ENCODE measurements at places on chromosomes 7 and 10. TPM values are rescaled to one million over a fixed set of nuclear protein-coding genes. Genes with fewer than 3 reads are reported as not detected.

Gene POM121C
- 70.8 TPM for total RNA-seq

Gene FAM131B
- total RNA-seq: 15.0 TPM

Gene BTBD16
- total RNA-seq: not detected

Gene POMZP3
- total RNA-seq: 9.4 TPM

Gene MRLN
- not detected for total RNA-seq

Gene ITIH5
- not detected for total RNA-seq

Gene CLCN1
- total RNA-seq: 0.09 TPM

Gene SLC13A1
- not detected for total RNA-seq

Gene FBXO24
- 0.61 TPM for total RNA-seq

Gene PPIF
- 74.2 TPM for total RNA-seq

Gene NPY4R2
- not detected for total RNA-seq

- no peak for DNase-seq
Observed at GRCh38 chr7:38465956-38466355, 165.2 kb downstream of the AMPH start.

DNA sequence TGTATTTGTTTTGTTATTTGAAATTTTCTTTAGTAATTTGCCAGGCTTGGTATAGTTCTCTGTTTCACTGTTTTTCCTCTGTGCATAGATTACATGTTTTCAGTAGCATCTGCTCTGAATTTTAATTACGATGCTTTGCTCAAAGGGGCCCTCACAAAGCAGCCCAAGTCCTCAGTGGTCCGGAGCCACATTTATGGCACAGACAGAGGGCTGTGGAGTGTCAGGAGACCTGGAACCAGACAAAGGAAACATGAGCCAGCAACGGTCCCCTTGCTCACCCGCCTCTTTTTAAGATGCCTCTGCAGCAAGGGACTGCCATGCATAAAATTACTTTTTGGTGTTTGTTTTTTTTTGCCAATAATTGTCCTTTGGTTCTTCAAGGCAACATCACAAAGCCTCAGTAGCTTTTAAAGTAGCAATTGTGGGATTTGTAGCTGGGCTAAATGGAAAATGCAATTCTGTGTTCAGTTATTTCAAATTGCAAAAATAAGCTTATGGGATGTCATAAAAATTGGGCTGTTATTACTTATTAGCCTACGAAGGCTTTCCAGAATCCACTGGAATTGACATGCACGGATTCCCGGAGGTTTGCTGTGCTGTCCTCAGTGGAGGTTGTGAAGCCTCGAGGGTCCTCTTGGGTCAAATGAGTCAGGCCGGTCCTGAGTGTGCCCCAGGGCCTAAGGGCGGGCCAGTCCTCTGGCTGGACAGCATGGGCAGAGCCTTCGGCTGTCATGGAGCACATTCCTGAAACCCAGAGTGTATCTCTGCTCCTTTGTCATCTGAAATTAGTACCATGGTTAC is 422.8 kb downstream of the GLRX3 start:
- no peak for DNase-seq

DNA sequence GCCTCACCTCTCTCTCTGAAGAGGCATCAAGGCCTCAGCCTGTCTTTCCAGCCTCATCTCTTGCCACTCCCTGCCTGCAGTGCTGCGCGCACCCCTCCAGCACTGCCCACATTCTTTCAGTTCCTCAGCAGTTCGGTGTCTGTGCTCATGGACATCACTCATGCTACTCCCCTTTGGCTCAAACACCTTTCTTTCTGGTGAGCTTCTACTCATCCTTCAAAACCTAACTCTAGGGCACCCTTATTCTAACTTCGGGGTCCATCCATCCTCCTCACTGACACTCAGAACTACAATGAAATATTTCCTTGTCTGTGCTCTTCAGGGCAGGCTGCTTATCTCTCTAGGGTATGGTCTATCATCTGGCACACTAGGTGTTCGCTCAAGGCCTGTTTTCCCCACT is 169.9 kb upstream of the BMPER start:
- no peak for DNase-seq

DNA sequence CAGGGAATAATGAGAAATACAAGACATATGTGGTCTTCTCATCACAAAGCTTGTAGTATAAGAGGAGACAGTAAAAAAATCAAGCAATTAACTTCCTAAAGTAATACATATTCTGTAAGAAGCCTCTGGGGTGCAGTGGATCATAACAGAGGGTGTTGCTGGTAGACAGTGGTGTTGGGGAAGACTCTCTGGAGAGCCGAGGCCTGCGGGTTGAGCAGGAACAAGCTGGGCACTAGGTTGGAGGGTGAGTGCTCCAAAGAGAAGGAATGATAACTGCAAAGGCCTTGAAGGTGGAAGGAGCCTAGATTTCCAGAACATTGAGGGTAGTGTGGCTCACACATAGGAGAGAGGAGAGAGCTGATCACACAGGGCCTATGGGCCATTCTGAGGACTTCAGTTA is 1.5 kb downstream of the GIMAP4 start:
- no peak for DNase-seq

GRCh38 chr7:6558837-6559236 is 7.6 kb upstream of the GRID2IP start:
- DNase-seq: no peak

- DNase-seq: no peak
Observed at GRCh38 chr10:83222832-83223742, 916.2 kb upstream of the GHITM start.

DNA sequence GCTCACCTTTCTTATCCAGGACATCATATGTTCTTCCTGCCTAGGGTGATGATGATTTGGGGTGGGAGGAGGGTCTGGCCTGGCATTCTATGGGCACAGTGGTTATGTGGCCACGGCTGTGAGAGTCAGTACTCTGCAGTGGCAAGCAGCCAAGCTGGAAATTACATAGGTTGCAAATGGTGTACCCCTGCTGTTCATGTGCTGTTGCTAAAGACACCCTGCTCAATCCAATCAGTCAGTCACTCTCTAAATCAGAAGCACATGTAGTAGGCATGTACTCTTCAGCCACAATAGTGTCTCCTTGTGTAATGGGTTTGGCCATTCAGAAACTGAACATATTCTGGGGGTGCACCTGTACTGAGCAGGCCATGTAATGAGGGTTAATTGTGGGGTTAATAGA is 449.1 kb upstream of the ANKRD30A start:
- DNase-seq: no peak

GRCh38 chr10:33073641-33074415 is 115.8 kb upstream of the ITGB1 start:
- DNase-seq: no peak

DNA sequence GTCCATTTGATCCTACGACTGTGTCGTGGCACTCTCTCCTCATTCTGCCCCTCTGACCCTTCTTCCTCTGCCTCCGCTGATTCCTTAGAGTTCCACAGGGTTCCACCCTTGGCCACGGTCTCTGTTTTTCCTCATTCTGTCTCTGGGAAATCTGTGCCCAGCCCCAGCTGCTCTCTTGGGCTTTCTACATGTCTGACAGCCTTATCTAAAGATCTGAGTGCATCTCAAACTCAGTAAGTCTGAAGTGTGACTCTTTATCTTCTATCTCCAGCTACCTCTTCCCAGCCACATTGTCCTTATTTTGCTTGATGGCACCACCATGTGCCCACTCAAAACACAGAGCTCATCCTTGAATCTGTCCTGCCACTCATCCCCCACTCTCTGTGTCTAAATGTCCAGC is 62.1 kb upstream of the AQP1 start:
- DNase-seq: no peak

DNA sequence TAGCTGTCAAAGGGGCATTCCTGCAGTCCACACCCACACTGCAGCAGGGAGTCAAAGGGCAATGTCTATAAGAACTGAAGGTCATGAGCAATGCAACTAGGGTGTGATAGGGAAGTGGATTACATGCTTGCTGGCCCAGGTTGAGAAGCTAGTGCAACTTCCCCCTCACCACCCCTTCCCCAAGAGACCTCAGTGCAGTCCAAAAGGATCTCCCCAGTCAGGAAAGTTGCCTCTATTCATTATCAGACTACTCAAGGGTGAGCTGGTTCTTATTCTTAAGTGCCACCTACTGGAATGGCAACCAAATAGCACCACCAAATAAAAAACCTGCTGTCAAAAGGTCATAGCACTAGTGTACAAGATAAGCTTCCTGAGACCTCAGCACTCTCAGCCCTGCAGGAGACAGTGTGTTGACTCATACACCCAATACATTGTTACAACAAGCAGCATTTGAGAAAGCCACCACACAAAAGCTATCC is 28.2 kb downstream of the MTERF1 start:
- no peak for DNase-seq

DNA sequence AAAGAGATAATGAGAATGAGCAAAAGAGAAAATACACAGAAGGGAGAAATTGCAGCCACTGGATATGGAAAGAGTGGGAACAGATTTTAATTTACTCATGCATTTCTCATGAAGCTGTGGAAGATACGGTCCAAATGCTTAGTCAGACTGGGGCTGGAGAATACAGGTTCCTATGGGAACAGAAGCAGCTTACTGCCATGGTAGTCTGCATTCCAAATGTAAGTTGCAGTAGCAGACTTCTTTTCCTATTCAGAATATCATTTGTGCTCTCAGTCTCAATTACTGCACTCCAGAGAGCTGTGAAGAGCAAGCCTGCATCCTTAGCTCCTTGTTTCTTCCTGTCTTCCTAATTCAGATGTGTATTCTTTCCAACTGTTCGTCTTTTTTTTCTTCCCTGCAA is 190.8 kb upstream of the TMEM196 start:
- no peak for DNase-seq

DNA sequence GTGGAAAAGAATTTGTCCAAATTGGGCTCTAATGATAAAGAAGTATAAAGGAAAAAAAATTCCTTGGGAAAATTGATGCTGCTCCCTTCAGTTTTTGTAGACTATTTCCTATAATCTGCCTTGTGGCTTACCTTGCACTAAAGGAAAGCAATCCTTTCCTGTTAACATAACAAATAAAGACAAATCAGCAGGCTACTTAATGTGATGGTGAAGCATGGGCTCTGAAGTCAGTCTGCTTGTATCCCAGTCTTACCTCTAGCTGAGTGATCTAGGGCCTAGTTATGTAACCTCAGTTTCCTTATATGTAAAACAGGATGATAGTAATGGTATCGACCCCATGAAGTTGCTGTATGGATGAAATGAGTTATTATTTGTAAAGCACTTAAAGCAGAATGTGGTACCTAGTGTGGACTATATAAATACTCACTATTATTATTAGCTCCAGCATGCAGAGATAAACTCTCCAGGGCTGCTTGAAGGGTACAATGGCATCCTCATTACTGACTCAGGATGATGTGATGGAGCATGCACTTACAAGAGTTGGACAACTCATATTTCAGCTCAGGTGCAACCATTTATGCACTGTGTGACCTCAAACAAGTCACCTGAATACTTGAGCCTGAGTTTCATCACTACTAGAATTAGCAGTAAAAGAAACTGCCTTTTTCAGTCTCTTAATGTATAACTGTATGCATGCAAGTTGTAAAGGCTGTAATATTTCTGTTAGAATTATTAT is 156.1 kb downstream of the DKK1 start:
- DNase-seq: no peak

DNA sequence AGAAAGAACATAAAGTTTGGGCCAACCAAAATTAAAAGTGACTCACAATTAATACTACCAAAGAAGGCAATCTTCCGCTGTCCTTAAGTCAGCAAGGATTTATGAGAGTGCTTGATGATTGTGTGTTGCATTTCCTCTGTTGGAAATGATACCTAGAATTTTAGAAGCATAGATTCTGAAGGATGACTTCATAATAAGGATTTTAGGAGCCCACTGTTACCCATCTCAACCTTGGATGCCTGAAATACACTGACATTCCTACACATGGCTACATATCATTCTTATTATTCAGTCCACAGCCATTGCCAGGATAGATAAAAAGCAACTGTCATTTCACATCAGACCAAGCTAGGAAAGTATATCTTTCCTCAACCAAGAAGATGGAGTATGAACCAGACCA is 823.8 kb downstream of the LRMDA start:
- DNase-seq: no peak

GRCh38 chr10:81479316-81479715 is 395.7 kb upstream of the NRG3 start:
- DNase-seq: no peak

DNA sequence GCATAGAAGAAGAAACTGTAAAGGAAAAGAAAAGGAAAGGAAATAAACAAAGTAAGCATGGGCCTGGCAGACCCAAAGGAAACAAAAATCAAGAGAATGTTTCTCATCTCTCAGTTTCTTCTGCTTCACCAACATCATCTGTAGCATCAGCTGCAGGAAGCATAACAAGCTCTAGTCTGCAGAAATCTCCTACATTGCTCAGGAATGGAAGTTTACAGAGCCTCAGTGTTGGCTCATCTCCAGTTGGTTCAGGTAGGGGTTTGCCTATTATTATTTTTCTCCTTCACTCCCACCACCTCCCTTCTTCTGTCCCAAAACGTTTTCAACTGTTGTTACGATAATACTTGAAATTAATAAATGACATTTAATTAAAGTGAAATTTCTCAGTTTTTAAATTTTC is 139.6 kb downstream of the MLLT10 start:
- DNase-seq: no peak

DNA sequence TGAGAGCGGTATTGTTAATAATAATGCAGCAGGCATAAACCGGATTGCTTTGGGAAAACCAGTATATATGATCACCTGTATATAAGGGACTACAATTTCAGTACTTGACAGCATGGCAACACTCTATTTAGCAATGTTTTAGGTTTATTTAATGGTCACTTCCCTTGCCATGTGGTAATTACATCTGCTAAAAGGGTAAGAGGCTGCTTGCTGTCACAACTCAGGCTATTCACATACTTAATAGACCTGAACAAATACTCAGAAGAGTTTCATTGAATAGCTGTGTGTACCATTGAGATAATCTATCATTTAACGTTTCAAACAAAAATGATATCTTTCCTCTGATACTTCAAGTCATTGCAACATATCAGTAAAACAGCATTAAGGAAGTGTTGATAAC is 90.1 kb downstream of the PCDH15 start:
- DNase-seq: no peak

DNA sequence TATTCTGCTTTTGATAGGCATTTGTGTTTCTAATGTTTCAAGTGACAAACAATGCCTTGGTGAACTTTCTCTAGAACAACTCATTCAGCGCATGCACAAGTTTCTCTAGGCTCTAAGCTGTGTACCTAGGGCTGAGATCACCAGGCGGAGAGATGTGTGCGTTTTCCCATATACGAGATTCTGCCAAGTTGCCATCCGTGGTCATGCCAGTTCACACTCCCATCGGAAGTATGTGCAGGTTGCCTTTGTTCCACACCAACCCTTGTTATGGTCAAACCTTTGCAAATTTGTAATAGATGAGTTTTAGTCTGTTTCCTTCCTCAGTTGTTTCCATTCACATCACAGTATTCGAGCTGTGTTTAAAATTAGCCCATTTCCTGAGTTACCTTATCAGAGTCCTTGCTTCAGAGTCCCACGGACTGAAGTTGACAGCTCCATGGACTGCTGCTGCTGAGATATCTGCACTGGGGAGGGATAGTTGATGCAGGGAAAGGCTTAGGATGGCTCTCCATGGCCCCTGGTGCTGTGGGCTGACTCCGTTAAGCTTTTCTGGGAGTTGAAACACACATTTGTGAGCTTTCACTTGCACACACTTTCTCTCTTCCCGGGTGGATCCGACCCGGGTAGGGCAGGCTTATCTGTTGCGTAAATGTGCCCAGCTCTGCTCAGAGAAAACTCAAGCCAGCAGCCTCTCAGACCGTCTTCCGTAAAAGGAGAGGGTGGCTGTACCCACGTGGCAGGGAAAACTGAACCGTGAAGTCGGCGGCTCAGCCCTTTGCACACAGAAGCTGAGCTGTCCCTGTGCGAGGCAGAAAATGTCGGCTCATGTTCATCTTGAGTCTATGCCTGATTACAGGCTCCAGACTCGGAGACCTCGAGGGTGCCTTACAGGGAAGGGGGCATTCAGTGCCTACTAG is 49.4 kb downstream of the HK1 start:
- no peak for DNase-seq

Data from neural crest cell (in vitro differentiated cells).